ENCODE measurements at places on chromosomes 5 and 9. TPM values are rescaled to one million over a fixed set of nuclear protein-coding genes. Genes with fewer than 3 reads are reported as not detected.

Gene LCN9
- not detected for total RNA-seq

Gene C9
- total RNA-seq = not detected

Gene AGXT2
- not detected for total RNA-seq

Gene TOMM5
- 45.8 TPM for total RNA-seq

Gene PAM
- total RNA-seq = 173 TPM

Gene CDC25C
- not detected for total RNA-seq

Gene CEMIP2
- 59.5 TPM for total RNA-seq

Gene NR5A1
- not detected for total RNA-seq

Gene NDOR1
- 13.9 TPM for total RNA-seq

Gene CRAT
- 53.3 TPM for total RNA-seq

Gene AGGF1
- 27.6 TPM for total RNA-seq

Gene RASGEF1C
- total RNA-seq = 12.1 TPM

Gene SHB
- total RNA-seq = 21.4 TPM

Gene ENTPD8
- total RNA-seq = not detected

Gene ELOVL7
- 33.8 TPM for total RNA-seq

Gene MEGF10
- 55.2 TPM for total RNA-seq

Gene CFAP157
- 0.73 TPM for total RNA-seq

Gene ADAMTS6
- total RNA-seq = 3.9 TPM

Gene ANGPTL2
- total RNA-seq = 11.1 TPM

Gene TRUB2
- 53.4 TPM for total RNA-seq

Gene RICTOR
- 74.7 TPM for total RNA-seq

Measured in dorsolateral prefrontal cortex (tissue), 122 donors.